ENCODE measurements at places on chromosomes 13 and 19.

- no peak for DNase-seq
These were observed 14.9 kb downstream of the ONECUT3 start for GRCh38 chr19:1768248-1768647.

DNA sequence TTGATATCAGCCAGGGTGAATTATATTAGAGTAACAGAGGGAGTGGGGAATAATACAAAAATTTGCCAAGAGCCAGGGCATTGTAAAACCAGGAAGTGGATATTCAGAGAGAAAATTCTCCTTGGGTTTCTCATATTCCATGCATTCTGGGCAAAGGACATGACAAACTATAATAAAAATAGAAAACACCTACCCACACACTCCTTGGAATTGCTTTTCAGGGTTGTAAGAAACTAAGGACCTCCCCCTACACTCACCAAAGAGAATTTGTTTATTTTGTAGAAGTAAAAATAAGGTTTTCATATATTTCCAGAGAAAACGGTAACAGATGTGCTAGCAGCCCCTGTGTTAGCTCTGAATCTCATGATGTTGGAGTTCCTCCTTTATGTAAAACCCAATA lies 649.6 kb downstream of the SLITRK1 start:
- no peak for DNase-seq

DNA sequence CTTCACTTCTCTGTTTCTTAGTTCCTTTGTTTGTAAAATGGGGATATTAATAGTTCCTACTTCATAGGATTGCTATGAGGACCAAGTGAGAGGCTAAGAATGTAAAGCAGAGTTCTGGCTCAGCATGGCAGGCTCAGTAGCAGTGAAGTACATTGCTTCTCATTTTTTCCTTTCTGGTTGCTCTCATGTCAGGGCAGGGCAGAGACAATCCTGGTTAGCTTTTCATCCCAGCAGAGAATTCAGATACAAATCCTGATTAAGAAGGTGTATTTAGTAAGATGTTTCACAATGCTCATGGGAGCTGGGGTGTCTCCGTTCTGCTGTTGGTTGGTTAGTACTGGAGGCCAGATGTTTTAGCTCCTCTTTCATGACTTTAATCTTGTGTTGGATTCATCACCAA lies 42.9 kb downstream of the WASF3 start:
- DNase-seq: no peak

- DNase-seq: no peak
These were observed 7.5 kb downstream of the PLAUR start for GRCh38 chr19:43662487-43662886.

All from stimulated activated CD4-positive, alpha-beta T cell treated with anti-CD3 and anti-CD28 coated beads, Interleukin-15, amount 100 ng/mL, for 1 hour (primary cell).